Inflammatory macrophage (primary cell): ENCODE measurements at places on chromosomes 7 and 10.

- DNase-seq = no peak
These were observed 2.6 kb upstream of the HOXA9 start for GRCh38 chr7:27167916-27168264.

GRCh38 chr7:82234457-82235049, 209.0 kb downstream of the CACNA2D1 start:
- DNase-seq = peak; percentile 38

DNA sequence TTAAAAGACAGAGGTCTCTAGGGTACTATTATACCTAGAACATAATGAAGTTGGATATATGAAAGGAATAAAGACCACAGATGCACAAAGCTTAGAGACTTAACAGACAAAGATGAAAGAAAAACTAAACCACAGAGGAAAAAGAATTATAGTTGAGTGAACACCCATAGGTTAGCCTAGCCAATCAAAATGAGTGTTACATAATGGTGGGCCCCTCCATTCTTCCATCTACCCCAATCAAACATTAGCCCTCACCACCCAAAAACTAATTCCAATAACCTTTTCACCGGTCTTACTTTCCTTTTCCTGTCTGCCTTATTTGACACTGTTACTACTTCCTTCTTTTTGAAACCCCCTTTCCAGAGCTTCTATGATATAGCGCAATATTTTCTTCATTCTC, 130.1 kb downstream of the ELMO1 start:
- DNase-seq = no peak

GRCh38 chr7:141928845-141929195, 12.6 kb downstream of the OR9A4 start:
- DNase-seq = no peak

DNA sequence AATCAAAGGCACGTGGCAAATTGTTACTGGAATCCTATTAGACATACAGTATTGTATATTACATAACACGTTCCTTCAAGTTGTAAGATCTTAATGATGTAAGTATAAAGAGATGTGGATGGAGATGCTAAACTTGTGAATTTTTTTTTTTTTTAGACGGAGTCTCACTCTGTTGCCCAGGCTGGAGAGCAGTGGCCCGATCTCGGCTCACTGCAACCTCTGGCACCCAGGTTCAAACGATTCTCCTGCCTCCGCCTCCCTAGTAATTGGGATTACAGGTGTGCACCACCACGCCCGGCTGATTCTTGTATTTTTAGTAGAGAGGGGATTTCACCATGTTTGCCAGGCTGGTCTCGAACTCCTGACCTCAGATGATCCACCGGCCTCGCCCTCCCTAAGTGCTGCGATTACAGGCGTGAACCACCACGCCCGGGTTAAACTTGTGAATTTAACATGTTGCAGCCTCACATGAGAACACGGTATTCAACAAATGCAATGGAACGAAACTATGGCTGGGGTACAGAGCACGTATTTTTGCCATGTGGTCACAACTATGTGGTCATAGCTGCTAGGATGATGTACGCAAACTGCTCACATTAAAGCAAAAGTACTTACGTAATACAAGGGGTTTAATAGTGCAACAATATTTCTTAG, 818 bp upstream of the SUPV3L1 start:
- no peak for DNase-seq

DNA sequence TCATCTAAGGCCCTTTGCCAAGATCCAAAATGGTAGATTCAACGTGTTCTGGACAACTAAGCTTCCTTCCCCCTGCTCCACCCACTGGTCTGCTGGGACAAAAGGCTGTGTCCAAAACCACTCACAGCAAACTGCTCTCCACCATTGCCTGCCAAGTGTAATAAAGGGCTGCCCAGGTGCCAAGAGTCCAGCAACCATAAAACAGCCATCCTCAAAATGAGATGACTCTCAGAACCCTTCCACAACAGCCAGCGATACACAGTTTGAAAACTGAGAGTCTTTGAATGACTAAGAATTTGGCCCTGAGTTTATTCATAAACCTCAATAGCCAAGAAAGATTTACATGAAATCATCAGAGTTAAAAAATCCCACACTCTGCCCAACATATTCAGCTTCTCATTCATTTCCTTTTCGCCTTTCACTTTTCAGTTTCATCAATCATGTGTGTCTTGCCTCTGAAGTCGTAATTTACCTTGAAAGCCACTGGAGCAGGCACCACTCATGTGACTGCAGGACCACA, 658.1 kb upstream of the MGMT start:
- no peak for DNase-seq

GRCh38 chr7:91852263-91852741, 28.2 kb downstream of the MTERF1 start:
- peak; percentile 57 for DNase-seq

DNA sequence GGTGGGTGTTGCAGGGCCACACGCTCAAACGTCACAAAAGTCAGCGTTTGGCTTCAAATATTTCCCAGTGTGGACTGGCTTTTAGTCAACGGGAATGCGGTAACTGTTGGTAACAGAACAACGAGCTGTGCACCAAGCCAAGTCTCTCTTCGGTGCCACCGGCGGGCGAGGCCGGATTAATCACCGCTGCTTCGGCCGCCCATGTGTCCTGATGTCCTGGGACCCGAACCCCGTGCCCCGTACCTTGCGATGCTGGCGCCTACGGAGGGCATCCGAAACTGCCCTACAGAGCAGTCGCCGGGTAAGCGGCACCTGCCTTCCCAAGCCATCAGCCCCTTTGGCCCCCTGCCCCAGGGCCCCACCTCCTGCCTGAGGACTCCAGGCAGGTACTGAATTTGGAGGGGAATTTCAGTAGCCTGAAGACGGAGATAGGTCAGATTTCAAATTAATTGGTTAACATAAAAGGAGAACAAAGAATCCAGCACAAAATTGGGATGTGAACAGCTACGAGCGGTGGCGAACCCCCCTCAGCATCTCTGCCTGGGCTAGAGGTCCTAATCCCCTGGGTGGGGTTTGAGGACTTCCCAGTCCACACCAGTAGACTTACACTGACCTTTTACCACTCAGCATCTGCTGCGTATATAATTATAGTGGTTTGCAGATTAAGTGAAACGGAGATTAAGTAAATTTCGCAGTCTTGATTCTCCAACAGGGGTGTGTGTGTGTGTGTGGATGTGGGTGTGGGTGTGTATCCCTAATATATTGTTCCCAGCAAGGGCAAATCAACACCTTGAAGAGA, at the start of gene LRRC72:
Gene LRRC72 (plus strand): TSS at position 84 of the 799 bp plus-strand sequence. CDS start 128 bp downstream, at position 212.
- DNase-seq = no peak

GRCh38 chr10:48779077-48779476, 94.4 kb downstream of the WDFY4 start:
- DNase-seq = no peak

DNA sequence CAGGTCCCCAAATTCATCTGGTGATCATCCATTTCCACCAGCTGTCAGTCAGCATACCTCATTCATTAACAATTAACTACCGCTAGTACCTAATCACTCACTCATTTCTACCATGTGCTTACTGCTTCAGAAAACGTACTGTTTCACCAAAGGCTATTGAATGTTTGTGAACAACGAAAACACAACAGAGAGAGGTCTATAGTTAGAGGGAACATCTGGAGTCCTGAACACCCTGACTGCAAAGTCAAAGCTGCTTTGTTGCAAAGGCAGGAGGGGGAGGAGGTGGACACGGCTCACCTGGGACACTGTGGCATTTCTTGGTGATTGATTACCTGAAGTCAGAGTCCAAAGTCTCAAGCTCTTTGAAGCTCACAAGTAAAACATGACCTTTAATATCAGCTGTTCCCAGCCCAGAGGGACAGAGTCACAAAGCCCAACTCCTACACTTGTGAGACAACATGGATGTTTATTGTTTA, 342.3 kb upstream of the ADARB2 start:
- no peak for DNase-seq

- DNase-seq = peak; percentile 55
These were observed 1.1 kb downstream of the FIS1 start for GRCh38 chr7:101243646-101244374.

DNA sequence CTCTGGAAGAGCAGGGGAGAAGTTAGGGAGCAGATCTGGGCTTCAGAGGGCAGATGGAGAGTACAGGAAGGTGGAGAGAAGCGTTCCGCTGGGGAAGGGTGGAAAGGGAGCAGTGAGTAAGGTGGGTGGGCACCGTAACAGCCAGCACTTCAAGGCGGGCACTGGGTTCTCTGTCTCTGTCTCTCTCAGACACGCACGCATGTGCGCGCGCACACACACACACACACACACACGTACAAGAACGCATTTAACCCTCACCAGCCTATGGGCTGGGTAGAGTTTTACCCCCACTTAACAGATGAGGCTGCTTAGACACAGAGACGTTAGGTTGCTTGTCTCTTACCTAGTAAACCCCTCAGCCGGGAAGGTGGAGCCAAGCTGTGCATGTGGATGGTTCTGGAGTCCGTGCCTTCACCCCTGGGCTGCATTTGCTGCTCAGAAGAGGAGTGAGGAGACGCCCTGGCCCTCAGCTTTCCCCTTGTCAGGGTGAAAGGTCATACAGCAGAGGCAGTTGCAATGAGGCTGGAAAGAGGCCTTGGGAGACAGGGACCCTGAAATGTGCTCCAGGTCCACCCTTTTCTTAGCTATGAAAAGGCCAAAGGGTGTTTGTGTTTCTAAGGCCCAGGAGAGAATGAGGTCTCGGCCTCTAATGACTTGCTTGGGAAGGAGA, 16.0 kb downstream of the ADCYAP1R1 start:
- DNase-seq = no peak

- no peak for DNase-seq
These were observed 19.3 kb downstream of the OR6B1 start for GRCh38 chr7:144019457-144019856.

- no peak for DNase-seq
These were observed 97.8 kb upstream of the COL1A2 start for GRCh38 chr7:94296881-94297280.

DNA sequence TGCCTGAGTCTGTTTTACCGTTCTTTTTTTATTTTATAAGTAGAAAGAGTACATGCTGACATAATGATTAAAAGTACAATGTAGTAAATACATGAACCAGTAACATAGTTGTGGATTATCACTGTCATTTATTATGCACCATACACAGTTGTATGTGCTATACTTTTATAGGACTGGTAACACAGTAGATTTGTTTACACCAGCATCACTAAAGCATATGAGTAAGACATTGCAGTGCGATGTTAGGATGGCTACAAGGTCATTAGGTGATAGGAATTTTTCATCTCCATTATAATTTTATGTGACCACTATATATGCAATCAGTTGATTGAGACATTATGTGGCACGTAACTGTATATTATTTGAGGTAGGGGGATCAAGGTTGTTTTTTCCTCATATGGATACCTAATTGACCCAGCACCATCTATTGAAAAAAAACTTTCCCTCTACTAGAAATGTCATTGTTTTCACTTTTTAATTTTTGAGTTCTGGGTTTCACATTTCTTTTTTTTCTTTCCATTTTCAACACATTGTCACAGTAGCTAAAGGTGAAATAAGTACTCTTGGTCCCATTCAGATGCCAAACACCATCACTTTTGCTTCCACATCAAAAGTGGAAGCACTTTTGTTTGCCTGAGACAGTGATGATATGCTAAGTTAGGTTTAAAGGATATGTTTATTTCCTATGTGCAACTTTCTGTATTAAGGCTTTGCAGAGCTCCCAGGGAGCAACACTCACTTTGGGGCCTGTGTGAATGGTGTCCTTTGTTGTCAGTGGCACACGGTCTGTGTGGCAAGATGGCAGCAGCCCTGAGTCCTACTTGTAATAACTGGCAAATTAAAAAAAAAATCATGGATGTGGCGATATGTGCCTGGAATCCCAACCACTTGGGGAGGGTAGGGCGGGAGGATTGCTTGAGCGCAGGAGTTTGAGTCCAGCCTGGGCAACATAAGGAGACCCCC, 17.1 kb downstream of the UBE2D1 start:
- DNase-seq = no peak

GRCh38 chr7:139181404-139181803, 49.6 kb upstream of the UBN2 start:
- no peak for DNase-seq

DNA sequence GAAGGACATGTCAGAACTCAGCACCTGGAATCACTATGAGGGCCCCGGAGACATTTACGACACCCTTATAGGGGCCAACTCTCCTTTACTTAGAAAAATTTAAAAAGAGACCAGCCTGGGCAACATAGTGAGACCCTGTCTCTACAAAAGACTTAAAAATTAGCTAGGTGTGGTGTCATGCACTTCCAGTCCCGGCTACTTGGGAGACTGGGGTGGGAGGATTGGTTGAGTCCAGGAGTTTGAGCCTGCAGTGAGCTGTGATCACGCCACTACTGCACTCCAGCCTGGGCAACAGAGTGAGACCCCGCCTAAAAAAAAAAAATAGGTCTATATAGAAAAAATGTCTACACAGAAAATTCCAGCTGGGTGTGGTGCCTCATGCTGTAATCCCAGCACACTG, 7.5 kb upstream of the CYTH3 start:
- DNase-seq = no peak

DNA sequence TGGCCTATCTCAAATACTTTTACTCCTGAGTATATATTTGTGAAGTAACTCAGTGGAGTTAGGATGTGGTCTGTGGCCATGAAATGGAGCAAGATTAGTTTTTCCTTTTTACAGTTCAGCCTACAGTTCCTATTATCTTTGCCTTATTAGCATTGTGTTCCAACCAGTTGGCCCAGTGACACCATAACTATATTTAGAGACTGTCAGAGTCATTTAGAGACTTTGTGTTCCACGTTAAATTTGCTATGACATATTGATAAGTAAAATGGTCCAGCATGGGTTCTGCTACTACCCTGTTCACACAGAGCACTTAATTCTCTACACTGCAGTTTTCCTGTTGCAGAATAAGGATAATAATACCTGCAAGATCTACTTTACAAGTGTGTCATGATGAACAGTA, 68.3 kb upstream of the RAB11FIP2 start:
- no peak for DNase-seq

GRCh38 chr10:76357726-76358415, 926.4 kb downstream of the LRMDA start:
- DNase-seq = no peak

DNA sequence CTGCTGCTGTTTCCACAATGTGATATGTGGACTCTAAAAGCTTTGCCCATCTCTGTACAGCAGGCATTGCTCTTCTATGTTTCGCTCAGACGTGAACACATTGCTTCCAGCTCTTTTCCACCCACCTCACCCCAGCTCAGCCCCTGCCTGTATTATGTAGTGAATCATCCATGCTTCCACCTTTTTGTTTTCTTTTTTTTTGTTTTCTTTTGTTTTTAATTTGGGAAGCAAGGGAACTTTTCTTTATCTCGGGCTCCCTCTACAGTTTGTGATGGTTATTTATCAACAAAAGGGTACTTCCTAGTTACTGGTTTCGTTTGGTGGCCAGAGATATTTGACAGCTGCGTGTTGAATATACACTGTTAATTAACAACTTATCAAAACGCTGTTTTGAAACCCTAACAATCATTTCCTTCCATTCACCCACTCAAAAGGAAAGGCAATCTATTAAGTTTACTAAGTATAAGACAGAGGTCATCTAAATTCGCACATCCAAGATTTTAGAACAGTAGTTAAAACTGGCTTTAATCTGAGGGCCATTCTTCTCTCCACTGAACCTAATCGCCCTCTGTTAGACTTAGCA, 127.9 kb upstream of the STK17A start:
- peak; percentile 38 for DNase-seq

GRCh38 chr7:101234636-101235035, 3.0 kb downstream of the CLDN15 start:
- no peak for DNase-seq

- DNase-seq = no peak
These were observed 22.0 kb upstream of the ANKRD2 start for GRCh38 chr10:97550336-97551149.

- no peak for DNase-seq
These were observed 63.2 kb downstream of the CCDC3 start for GRCh38 chr10:12938271-12938670.

- DNase-seq = no peak
These were observed 14.7 kb downstream of the SLC16A12 start for GRCh38 chr10:89520706-89521105.
